ENCODE measurements at places on chromosomes 4 and X.

GRCh38 chrX:125694171-125694570 lies 374.5 kb downstream of the TEX13C start:
- no peak for DNase-seq

DNA sequence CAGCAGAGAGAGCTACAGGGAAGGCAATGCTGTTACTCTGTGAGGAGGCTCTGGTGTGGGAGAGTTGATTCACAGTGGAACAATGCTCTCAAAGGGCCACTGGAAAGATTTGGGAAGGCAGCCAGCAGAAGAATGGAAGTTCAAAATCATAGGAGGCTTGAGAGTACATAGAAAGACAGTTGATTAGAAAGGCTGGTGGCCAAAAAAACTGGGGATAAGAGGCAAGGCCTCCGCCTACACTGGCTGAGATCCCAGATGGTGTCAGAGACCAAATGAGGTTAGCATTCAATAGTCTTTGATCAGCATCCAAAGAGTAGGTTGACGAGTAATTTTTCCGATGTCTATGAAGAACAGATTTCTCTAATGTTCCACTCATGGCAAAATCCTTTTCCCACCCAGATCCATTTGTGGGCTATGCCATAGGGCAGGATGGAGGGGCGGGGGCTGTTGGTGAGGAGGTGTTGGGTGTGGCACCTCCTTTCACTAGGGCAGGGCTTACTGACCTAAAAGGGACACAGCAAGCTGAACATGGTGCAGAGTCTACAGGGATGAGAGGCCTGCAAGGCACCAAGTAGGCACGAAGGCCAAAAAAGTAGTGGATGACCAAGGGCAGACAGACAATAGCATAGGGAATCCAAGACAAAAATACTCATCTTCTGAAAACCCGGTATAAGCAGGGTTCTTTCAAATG lies 15.1 kb downstream of the TEC start:
- no peak for DNase-seq

DNA sequence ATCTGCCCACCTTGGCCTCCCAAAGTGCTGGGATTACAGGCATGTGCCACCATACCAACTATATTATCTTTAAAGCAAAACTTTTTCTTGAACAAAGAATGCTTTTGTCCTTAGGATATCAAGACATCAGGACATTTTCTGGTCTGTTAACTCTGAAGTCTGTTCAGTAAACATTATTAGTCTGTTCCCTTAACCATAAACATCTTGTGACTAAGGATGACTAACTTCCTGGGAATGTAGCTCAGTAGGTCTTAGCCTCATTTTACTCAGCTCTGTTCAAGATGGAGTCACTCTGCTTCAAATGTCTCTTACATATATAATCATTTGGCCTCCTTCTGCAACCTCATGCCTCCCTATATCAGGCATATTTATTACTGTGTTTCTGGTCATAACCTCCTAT lies 122.9 kb downstream of the UBE2NL start:
- no peak for DNase-seq

DNA sequence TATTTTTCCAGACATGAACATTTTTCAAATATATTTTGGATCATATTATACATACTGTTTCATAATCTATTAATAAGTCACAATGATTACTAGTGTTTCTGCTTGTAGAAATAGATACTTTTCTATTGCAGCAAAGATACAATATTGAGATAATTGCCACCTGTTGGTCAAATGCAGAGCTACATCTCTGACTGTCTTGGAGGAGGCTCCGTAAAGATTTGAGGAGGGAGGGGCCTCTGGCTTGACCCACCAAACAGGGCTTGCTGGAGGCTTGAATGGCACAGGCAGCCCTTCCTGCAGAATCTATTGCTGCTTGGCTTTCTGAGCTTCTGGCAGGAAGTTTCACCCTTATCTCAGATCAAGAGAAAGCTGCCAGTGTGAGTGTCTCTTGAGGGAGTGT lies 99.3 kb upstream of the ARMCX2 start:
- no peak for DNase-seq
